NCI-H187 treated with DMSO at 0.1 percent for 48 hours (cell line): ENCODE measurements at places on chromosomes 11 and 22.

- DNase-seq, result no peak
These were observed 32.4 kb upstream of the PDGFB start for GRCh38 chr22:39277142-39277607.

- DNase-seq, result peak; percentile 80
These were observed 1165.7 kb downstream of the LRRC4C start for GRCh38 chr11:40293655-40294348.

DNA sequence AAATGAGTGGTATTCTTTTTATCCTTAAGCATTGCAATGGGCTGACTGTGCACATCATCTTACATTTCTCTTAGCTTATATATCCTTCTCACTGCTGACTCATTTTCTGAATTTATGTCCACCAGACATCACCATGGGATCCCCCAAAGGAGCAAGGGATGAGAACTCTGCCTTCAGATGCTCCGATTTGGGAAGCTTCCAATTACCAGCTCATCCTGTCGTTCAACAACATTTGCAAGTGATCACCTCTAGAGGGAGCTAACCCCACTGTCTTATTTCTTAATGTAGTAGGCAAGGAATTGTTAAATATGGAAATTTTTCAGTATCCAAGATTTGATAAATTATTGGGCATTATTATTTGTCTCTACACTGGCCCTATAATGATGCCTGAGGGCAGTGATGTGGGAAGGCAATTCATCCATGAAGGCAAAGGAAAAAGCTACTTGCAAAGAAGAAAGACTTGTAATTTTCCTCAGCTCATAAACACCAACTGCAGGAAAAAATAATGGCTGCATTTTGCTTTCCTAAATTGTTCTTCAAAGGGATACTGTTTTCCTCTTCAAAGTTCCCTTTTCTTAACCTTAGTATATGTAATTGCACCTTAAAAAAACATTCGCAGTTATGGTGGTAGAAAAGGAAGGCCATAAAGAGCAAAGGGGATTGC, 102.4 kb upstream of the FSHB start:
- DNase-seq, result no peak

- DNase-seq, result no peak
These were observed 62.9 kb upstream of the PRODH start for GRCh38 chr22:18999008-18999407.

DNA sequence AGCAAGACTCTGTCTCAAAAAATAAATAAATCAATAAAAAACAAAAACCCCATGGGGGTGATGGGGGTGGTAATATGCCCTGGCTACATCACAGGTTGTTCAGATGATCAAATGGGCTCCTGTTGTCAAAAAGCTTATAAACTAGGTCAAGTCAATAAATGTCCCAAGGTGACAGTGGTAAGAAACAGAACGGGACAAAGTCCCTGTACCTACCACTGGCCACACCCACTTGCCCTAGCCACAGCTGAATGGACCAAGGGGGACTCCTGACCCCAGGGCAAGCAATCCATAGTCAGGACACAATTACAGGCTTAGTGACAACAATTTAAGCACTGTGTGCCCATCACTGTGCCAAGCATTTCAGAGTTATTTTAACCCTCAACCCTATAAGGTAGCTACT, 6.0 kb downstream of the NAGA start:
- DNase-seq, result no peak
